ENCODE measurements at places on chromosomes 12 and 14.

GRCh38 chr14:77059276-77059915, 30.9 kb upstream of the IRF2BPL start:
- DNase-seq = peak; percentile 41

DNA sequence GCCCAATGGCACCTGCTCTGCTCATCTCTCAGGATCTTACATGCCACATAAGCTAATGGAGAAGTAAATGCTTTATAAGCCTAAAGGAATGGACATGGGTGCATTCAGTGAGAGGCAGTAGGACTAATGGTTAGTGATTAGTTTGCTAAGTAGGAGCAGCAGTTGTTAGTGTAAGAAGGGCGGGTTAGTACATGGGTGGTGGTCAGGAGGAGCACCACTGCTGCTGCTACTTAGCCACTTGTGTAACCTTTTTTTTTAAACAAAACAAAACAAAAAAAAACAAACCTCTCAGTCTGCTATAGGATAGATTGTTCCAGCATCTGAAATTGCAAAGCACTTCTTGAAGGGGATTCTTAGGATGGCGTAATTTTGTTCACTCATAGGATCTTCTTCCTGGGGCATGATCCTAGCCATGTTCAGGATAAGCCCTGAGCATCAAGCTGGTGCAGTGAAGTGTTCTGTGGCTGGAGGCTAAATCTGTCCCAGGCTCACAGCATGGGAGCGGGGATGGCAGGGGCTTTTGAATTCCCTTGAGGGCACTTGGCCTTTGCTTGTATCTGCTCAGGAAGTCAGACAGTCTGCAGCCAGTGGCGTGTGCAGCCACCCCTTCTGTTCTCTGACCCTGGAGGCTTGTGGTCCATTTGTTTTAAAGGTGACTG, 63.6 kb downstream of the CHST11 start:
- DNase-seq = no peak

DNA sequence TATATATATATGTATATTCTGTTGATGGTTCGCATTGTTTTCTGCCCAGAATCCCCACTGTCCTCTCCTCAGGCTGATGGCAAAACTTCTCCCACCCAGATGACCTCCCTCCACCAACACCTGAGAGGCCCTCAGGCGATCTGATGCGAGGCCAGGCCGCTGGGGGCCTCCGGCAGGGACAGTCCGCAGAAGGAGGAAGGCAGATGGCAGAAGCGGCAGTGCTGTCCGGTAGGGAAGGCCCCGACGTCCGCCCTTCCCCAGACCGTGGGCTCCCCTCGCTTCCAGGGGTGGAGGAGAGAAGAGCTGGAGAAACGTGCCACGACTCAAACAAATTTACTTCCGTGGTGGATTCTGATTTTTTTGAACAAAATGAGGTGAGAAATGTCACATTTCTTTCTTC, 178.3 kb upstream of the RGS6 start:
- DNase-seq = no peak

DNA sequence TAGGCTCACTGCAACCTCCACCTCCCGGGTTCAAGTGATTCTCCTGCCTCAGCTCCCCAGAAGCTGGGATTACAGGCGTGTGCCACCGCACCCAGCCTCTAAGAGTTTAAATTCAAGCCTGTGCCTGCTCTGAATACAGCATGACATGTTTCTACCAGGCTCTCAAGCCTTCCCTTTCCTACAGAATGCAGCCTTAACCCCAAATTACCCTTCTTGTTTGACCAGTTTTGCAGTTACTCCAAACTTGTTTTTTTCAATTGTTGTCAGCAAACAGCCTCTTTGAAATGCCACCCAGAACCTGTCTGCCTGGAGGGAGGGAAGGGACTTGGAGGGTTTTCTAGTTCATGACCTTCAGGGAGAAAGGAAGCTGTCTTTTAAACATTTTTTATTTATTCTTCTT, 15.4 kb downstream of the GLTP start:
- DNase-seq = no peak

GRCh38 chr12:10928746-10929286, at the start of gene PRH2:
Gene PRH2 (plus strand): TSS chr12:10929236. CDS start chr12:10929274, 38 bp downstream.
- no peak for DNase-seq

- DNase-seq = no peak
These were observed 24.1 kb upstream of the PLEKHA5 start for GRCh38 chr12:19105463-19105862.

DNA sequence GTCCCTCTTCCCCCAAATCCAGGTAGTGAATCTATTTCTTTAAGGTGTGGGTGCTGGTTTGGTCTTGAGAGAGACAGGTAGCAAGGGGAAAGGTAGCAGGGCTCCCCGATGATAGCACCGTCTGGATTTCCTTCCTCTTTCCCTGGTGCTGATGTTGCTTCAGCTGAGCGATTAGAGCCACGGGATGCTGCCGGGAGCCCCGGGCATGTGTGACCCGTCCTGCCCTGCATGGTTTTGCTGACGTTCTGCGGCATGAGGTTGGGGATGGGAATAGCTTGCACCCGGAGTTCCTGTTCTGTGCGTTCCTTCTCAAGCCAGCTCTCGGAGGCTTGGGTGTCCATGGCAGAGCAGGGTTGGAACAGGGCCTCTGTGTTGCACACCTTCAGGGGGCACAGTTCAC, 107.3 kb downstream of the TSPAN9 start:
- DNase-seq = no peak

GRCh38 chr14:101373690-101374295, 187.5 kb upstream of the DIO3 start:
- no peak for DNase-seq

DNA sequence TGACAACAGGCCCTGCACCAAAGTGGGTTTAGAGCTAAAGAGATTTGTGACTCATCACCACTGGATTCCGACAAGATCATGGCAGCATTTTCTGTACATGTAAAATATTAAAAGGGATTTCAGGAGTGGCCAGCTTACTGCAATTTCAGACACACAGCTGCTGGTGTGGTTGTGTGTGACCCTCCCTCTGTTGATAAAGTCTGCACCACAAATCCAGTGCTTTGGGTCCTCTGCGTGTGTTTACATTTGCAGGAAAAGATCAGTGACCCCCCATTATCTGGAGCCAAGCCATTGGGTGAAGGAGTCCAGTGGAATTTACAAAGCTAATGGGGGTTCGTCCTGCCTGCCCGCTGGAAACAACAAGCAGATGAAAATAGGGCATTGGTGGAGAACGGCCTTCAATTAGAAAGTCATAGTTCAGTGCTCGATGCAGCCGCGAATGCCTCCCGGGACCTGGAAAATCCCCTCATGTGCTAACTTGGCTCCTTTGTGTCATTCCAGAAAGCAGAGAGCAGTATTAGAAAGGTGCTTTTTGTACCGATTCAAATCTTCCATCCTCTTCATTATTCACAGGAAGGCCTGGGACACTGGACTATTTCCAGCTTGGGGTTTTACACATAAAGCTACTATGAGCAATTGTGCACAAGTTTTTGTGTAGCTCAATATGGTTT, 188.5 kb upstream of the TMEM132C start:
- no peak for DNase-seq

GRCh38 chr12:117309276-117309925, 52.0 kb downstream of the NOS1 start:
- DNase-seq = no peak
